Psoas muscle (tissue), 8 donors: ENCODE measurements at places on chromosomes 4 and X.

DNA sequence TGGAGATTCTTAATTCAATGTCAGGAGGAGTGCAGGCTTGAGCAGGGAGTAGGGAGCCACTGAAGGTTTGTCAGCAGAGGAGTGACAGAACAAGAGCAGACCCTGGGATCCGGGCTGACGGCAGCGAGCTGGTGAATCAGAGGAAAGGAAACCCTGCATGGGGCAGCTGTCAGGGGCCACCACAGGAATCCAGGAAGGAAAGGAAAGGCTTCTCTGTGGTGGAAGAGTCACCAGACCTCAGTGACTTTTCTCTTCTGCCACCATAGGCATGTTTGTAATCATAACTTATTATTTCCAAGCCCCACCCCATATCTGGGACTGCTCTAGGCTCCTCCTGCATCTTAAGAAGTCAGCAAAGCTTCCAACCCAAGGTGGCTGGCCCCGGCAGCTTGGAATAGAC lies 150.9 kb downstream of the BCOR start:
- DNase-seq = no peak

GRCh38 chr4:26958925-26959653 lies 98.4 kb downstream of the STIM2 start:
- DNase-seq = no peak

GRCh38 chrX:7163146-7163677 lies 15.3 kb upstream of the PUDP start:
- DNase-seq = no peak

- DNase-seq = peak; percentile 86
Observed at GRCh38 chr4:3484057-3484973, 21.2 kb downstream of the DOK7 start.

DNA sequence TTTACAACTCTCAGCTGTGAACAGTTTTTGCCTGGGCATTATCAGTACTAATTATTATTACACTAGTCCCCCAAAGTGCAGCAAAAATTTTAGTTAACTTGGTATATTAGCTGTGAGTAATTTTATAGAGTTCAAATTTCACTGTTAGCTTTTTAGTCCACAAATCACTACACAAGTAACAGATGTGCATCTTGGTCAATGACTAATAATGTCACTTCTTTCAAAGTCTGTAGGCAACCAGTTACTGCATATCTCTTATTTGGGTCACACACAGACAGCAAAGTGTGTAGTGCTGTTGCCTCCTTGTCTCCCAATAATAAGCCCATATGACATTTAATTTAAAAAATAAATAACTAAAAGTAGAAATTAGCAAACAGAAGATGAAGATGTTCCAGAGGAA lies 159.9 kb downstream of the SCFD2 start:
- DNase-seq = no peak

GRCh38 chrX:120468071-120468470 lies 1.0 kb downstream of the LAMP2 start:
- DNase-seq = no peak

DNA sequence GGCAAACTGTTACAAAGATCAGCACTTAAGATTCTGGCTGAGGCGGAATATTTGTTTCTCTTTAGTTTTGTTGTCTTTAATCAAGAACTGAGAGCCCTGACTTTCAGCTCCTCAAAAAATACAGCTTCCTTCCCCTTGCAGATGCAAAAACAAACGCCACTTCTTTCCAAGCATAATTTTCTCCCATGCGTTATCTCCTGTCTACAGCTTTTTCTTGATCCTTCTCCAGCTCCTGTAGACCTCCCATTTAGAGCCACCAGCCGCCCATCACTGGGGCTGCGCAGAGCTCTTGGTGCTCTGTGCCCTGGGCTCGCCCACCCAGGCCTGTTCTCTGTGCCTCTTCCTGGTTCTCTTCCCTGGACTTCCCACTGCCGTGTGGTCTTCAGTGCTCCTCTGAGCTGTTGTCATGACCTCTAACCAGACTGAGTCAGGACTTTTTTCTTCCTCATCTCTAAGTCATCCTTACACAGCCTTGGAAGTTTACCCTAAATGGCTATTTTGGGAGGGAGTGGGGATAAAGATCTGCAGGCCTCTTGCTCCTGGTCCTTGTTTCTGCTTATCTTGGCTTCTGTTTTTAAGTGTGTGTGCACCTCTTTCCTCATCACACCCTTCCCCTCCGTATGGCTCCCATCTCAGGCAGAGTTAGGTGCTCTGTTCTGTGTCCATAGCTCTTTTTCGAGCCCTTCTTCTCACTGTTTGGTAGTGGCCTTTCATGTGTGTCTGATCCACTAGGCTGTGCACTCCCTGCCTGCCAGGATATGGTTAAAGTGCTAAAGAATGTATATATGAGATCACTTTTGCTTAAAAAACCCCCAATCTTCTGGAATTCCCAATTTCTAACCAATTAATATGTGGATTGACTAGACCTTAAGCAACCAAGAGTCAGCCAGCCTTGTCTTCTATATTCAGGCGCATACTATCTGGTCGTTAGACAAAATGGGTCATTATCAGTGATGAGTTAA lies 122.5 kb downstream of the PTTG2 start:
- no peak for DNase-seq

DNA sequence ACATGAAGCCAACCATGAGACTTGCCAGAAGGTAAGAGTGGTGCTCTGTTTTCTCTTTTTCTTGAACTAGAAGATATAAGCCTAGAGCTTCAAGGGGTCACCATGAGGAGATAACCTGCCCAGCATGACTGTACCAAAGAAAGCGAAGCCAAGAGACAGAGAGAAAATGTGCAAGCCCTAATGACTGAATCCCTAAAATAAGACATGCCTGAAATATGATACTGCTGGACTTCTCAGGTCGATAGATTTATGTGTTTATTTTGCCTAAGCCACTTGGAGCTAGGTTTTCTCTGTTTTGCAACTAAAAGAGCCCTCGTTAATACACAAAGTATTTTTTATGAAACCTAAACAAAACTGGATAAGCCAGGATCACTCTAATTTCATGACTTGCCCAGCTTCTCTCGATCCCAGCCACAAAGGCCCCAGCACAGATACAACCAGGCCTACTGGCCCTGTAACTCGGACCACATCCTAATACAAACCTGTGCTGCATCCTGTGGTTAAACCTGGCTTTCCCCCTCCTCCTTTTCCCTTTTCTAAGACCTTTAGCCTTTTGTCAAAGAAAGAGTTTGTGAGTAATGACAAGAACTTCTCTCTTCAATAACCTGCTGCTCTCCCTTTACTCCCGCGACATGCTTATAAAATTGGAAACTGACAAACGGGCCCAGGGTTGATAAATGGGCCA lies 185.8 kb downstream of the APBB2 start:
- DNase-seq = no peak

GRCh38 chrX:54172455-54172854 lies 10.6 kb downstream of the FAM120C start:
- no peak for DNase-seq

GRCh38 chrX:15790769-15791290 lies 546 bp downstream of the ZRSR2 start:
- no peak for DNase-seq

- no peak for DNase-seq
Observed at GRCh38 chr4:51998837-51999236, 21.3 kb downstream of the LRRC66 start.

DNA sequence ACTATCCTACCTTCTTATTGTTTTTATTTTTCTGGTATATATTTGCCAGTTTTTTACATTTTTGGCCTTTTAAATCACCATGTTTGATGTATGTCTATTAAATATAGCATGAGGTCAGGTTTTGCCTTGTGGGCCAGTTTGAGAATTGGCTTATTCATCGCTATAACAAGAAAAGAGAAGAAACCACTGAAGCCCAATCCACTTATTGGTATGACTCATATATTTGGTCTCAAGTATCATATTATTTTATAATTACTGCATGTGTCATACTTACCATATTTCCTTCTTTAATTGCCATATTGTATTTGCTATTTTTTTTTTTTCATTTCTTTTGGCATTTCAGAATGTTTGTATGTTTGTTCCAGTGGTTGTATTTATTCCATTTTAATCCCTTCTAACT lies 99.3 kb downstream of the IRF2 start:
- DNase-seq = no peak

- DNase-seq = no peak
Observed at GRCh38 chr4:24603343-24603742, 19.0 kb upstream of the DHX15 start.

- peak; percentile 80 for DNase-seq
Observed at GRCh38 chrX:129540068-129540653, at the start of gene OCRL. Gene OCRL, plus strand, starts transcription at chrX:129540259. Its CDS starts 181 bp downstream, at chrX:129540440.

GRCh38 chr4:66855956-66856355 lies 689.3 kb downstream of the CENPC start:
- DNase-seq = no peak

- DNase-seq = no peak
Observed at GRCh38 chr4:114277690-114278089, 298.2 kb upstream of the ARSJ start.

DNA sequence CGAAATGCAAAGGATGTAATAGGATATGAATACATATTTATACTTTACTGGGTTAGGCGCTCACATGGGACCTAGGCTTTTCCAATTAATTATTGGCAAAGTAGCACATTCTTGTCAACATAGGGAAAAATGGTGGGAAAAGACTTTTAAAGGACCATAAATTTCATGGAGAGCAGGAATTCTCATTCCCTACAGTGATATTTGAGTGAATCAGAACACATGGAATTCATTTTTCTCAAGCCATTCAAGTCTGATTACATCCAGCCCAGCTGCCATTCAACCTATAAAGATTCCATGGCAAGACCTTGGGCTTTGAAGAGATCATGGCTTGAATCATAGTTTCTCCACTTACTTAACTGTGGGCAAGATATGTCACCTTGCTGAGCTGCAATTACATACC lies 150.4 kb downstream of the SOWAHB start:
- no peak for DNase-seq

DNA sequence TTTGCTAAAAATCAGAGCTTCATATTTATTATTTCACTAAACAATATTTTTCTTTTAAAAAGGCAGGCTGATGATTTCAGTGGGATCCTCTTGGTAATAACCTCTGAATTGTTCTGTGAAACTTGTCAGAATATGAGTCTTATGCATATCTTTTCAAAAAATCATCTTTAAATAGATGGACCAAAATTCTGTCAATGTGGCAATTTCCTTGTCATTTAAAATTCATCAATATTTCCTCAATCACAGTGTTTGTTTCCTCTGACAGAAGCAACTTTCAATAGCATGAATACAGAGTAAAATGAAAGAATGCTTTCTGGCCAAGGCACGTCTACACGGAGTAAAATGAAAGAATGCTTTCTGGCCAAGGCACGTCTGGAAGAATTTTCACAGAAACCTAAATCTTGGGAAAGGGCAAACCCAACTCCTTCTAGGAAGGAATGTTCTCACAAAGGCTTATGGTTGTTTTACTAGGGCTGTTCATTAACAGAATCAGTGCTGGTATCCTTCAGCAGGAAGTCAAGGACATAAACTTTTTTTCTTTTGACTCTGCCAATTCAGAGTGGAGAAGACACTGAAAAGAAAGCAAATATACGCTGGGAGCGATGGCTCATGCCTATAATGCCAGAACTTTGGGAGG lies 99.0 kb upstream of the GPR34 start:
- no peak for DNase-seq

- DNase-seq = no peak
Observed at GRCh38 chrX:136035663-136036062, 50.4 kb downstream of the SLC9A6 start.

- DNase-seq = no peak
Observed at GRCh38 chr4:3145234-3145924, 70.9 kb downstream of the HTT start.

DNA sequence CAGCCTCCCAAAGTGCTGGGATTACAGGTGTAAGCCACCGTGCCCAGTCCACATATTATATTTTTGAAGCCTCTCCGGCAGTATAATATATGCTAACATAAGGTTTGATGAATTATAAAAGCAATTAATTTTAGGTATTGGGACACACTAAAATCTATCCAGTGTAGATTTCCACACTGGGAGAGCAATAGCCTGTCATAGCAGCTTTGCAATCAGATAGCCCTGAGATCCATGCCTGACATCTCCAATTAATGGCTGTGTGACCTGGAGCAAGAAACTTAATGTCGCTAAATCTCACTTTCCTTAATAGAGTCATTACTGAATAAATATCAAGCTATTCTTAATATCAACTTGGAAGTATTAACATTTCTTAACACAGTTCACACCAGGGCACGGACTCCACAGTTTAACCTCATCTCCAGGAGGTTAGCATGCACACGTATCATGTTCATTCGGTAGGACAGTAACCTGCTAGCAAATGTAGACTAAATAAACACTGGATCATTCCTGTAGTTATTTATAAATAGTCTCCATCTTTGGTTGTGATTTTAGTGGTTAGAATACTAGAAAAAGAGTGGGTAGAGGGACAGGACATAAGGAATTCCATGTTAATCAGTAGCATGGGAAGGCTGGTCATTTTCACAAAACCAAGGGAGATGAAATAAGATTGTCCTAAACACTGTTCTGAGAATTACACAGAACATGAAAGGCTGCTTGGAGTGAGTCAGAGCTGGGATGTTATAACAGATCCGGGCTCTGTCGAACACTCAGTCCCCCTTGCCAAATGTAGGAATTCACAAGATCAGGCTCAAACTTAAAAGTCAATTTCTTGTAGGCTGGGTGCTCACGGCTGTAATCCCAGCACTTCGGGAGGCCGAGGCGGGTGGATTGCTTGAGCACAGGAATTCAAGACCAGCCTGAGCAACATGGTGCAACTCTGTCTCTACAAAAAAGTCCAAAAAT lies 254.7 kb downstream of the PALLD start:
- no peak for DNase-seq
